ENCODE measurements at places on chromosomes 7 and 10. TPM values are rescaled to one million over a fixed set of nuclear protein-coding genes. Genes with fewer than 3 reads are reported as not detected.

TMEM225B gene
- 1.4 TPM for polyA plus RNA-seq

GALNT17 gene
- 3.5 TPM for polyA plus RNA-seq

NUPR2 gene
- polyA plus RNA-seq, result 2.7 TPM

NYAP1 gene
- polyA plus RNA-seq, result 2.4 TPM

SYT15B gene
- polyA plus RNA-seq, result 3.1 TPM

ANKRD61 gene
- 0.61 TPM for polyA plus RNA-seq

ITPRIP gene
- 11.0 TPM for polyA plus RNA-seq

MCM10 gene
- polyA plus RNA-seq, result 11.5 TPM

CALML3 gene
- 0.03 TPM for polyA plus RNA-seq

PRLHR gene
- polyA plus RNA-seq, result not detected

HGF gene
- polyA plus RNA-seq, result 3.2 TPM

SLC26A4 gene
- polyA plus RNA-seq, result 2.8 TPM

HOXA7 gene
- polyA plus RNA-seq, result 28.1 TPM

TMEM176B gene
- polyA plus RNA-seq, result 90.2 TPM

CUL2 gene
- 38.0 TPM for polyA plus RNA-seq

ADRA2A gene
- 2.7 TPM for polyA plus RNA-seq

AASS gene
- 67.1 TPM for polyA plus RNA-seq

ATP6V0A4 gene
- polyA plus RNA-seq, result 55.1 TPM

FAM25C gene
- polyA plus RNA-seq, result not detected

VAX1 gene
- not detected for polyA plus RNA-seq

- DNase-seq, result no peak
These were observed 491.1 kb upstream of the ZMIZ1 start for GRCh38 chr10:78577712-78578111.

- DNase-seq, result no peak
These were observed 12.5 kb downstream of the ADRA2A start for GRCh38 chr10:111089293-111089692.

- DNase-seq, result no peak
These were observed 37.5 kb downstream of the HELLS start for GRCh38 chr10:94583124-94583523.

GRCh38 chr10:44010873-44011602 lies 362.4 kb upstream of the ZNF32 start:
- no peak for DNase-seq

GRCh38 chr7:53697913-53698312 lies 662.5 kb downstream of the POM121L12 start:
- DNase-seq, result no peak

DNA sequence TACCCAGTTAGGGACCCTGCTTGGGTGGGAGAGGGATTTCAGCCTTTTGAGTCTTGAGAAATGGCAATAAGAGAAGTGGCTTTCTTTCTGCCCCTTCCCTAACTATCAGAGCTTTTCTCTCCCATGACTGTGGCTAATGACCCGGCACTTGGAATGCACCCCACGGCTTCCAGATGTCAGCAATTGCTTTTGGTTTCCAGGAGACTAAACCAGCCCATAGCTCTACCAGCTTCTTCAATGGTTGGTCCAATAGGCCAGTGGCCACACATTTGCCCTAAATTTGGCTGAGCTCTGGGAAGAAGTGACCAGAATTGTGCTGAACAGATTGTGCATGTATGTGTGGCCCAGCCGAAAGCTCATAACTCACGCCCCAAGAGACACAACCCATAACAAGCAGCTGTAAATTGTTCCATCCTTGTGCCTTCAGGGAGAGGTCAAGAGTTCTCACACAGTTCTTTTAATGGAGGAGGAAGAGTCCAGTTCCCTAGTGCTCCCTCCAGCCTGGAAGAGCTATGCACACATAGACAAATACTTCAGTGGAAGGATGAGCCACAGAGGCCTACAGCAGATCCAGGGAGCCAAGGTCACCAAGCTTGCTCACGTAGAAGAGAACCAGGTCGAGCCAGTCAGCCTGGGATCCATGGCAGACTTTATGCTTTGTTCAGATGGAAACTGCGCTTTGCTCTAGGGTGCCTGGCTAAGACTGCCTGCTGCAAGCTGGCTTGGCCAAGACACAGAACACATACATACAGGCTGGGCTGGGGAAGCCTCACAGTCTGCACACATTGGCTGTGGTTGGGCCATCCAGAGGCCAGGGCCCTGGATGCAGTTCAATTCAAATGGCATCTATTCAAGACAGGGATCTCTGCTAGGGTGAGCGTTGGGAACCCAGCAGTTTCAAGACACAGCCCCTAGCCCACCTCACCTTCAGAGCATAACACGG lies 131.8 kb upstream of the HABP2 start:
- no peak for DNase-seq

- peak; percentile 87 for DNase-seq
These were observed 20.0 kb downstream of the UNC5B start for GRCh38 chr10:71232089-71232998.

DNA sequence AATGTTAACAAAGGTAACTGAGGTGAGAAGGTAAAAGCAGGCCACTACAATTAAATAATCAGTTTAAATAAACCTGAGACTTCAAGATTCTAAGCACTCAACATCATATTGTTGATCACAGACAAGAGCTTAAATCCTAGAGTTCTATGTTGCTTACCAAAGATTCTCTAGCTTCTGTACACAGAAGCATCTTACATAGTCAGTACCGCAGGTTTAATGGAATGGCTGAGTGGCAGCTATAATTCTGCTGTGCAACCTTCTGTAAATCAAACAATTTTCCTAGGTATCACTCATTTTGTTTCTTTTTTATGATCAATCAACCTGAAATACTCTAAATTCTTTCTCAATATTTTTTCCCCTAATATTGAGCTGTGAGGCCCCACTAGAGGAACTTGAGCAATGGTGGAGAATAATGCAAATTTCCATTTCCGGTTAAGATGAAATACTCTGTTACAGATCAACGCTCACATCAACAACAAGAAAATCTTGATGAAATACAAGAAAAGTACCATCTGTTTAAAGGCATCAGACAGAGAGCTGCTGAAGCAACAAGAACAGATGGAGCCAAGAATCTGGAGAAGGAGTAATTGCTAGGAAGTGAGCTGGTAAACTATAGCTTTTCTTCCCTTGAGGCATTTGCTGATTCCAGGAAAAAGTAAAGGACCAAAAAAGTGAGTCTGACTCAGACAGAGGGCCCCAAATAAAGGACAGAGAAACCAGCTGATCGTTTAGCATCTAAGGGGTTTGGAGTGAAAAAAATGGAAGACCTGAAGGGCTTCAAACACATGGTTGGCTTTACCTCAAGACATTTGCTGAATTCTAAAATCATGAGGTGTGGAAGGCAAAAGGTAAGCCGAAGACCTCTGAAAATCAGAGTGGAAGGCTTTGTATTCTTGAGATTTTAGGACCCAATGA lies 22.6 kb downstream of the PNPLA8 start:
- DNase-seq, result no peak

- DNase-seq, result no peak
These were observed 51.7 kb upstream of the PODXL start for GRCh38 chr7:131608116-131608500.

DNA sequence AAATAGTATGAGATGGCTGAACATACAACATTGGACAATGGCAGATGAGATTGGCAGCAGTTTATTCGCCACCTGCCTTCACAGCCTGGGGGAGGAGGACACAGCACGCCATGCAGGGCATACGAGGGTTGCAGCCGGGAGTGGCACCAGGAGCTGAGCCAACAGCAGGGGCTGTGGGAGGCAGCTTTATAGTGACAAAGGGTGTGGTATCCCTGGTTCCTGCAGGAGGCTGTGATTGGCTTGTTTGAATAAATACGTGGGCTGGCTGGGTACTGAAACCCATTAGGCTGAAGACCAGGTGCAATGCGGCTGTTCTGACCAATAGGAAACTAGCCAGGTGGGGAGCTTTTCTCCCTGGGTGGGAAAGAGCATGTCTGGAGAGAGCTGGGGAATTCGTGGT lies 68.9 kb upstream of the LEP start:
- no peak for DNase-seq

GRCh38 chr10:21057436-21057835 lies 160.3 kb upstream of the NEBL start:
- DNase-seq, result no peak

GRCh38 chr10:26441491-26442214 lies 3.5 kb downstream of the APBB1IP start:
- no peak for DNase-seq

DNA sequence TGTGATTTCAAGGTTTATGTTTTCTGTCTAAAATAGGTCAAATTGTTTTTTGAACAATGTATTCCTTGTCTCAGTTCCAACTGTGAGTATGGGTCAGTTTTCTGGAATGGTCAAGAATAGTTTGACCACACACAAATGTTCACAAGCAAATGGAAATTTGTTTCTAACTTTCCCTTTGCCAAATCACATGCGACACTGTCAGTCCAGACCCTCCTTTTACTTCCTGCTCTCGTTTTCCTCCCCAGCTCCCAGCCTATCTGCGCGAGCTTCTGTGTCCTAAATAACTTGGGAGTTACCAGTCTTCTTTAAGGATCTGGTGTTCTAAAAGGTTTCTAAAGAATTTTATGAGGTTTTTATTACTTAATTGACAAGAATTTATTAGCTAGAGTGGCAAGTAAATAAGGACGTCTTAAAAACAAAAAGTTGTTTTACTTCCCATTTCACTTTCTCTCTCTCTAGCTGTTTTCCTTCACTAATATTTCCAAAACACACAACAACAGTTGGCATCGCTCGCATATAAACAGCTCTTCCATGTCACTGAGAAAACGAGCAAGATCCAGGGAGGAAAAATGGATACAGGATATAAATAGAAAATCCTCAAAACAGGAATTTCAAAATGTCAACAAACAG lies 266.1 kb upstream of the KLF6 start:
- DNase-seq, result peak; percentile 79

GRCh38 chr10:79310200-79310865 lies 36.9 kb upstream of the PPIF start:
- no peak for DNase-seq

GRCh38 chr7:152602962-152603361 lies 73.0 kb downstream of the XRCC2 start:
- no peak for DNase-seq

- DNase-seq, result no peak
These were observed 59.3 kb downstream of the MKI67 start for GRCh38 chr10:128066870-128067382.

GRCh38 chr7:21617916-21618390 lies 75.1 kb downstream of the DNAH11 start:
- no peak for DNase-seq

DNA sequence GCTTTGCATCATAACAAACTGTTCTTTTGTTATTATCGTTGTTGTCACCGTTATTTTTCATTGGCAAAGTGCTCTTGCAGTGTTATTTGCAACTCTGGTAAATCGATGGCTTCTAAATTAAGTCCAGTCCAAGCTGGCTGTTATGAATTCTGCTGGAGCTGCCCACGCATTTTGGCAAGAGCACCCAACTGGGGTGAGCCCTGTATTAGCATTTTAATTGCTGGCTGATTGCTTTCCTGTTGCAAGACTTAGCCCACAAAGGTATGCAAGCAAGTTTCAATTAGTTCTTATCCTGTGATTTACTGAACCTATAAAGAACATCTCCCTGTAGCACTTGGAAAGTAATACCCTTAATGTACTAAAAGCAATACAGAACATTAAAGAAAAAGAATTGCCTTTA lies 226.8 kb downstream of the ACTR3B start:
- peak; percentile 17 for DNase-seq

DNA sequence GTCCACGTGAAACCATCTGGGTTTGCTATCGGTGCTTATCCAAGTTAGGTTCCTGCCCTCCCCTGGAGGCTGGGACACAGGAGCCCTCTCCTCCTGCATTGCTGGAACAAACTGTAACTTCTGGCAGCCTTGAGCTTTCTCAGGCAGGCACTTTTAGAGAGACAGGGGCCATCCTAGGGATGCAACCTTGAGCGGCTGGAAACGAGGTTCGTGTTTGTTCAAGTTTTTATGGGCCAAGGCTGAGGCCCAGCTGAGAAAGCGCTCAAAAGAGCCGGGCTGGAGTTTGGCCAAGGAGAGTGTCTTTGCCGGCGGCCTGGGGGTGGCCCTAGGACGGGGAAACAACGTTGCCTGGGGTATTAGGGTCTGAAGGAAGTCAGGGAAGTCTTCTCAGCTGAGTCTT lies 5.5 kb upstream of the MMD2 start:
- DNase-seq, result no peak

GRCh38 chr7:27921081-27921836 lies 181.3 kb downstream of the TAX1BP1 start:
- DNase-seq, result peak; percentile 81

GRCh38 chr10:154348-154747 lies 19.1 kb downstream of the ZMYND11 start:
- no peak for DNase-seq

DNA sequence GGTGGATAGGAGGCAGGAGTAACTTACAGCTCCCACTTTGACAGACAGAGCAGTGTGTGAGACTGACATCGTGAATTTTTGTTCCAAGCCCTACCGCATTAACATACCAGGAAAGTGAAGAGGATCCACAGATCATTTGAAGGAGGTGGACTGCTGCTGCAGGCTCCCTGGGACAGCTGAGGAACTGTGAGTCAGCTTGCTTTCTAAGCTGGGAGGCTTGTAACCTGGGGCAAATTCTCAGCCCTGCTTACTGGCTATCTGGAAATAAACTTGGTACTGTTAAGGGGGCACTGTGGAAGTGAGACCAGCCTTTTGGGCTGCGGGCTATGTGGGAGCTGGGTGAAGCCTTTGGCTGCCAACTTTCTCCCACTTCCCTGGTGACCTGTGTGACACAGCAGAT lies 1202.5 kb downstream of the DNAJB9 start:
- DNase-seq, result no peak

GRCh38 chr7:36473454-36474282 lies 84.0 kb downstream of the ANLN start:
- no peak for DNase-seq

DNA sequence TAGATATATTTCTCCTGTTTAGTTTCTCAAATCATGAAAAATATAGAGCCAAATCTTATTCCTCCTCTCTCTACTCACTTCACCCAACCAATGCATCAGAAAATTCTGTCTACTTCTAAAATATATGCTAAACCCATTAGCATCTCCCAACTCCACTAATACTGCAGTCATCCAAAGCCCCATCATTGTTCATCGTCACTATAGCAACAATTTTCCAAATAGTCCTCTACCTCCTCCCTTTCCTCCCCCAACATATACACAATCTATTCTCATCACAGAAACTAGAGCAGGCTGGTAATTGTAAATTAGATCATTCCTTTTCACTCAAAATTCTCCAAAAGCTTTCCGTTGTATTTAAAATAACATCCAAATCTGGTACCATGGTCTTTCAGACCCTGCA lies 38.4 kb upstream of the C10orf120 start:
- no peak for DNase-seq
